ENCODE measurements at places on chromosomes 13 and 19.

GRCh38 chr13:72505376-72505775 lies 222.1 kb downstream of the MZT1 start:
- DNase-seq: no peak

DNA sequence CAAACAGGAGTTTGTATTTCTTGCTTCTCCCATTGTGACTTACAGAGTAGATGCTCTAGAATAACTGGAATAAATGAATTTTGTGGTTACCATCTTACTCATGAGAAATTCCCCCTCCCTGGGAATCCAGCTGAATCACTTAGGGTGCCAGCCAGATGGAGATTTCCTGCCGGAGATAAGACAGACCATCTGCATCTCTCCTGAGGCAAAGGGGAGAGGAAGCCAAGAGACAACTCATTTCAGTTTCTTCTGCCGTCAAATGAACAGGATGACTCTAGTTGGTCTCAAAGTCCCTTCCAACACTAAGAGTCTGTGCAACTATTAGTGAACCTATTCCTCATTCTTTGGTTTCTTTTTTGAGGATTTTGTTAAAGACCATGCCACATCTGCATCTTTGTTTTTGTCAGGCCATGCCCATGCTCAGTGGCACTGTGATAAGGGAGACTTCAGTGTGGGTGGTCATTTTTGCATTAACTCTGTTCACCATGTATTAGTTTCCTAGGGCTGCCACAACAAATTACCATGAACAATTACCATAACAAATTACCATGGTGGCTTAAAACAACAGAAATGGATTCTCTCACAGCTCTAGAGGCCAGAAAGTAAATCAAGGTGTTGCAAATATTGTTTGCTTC lies 112.8 kb downstream of the NDFIP2 start:
- DNase-seq: no peak

- no peak for DNase-seq
These were observed 2.7 kb downstream of the UHRF1 start for GRCh38 chr19:4911786-4912672.

GRCh38 chr13:31722673-31723072 lies 16.7 kb upstream of the RXFP2 start:
- DNase-seq: no peak

GRCh38 chr19:40165362-40165937 lies 25.8 kb upstream of the MAP3K10 start:
- no peak for DNase-seq

- no peak for DNase-seq
These were observed 53.0 kb downstream of the CHST8 start for GRCh38 chr19:33674626-33675367.
